ENCODE measurements at places on chromosomes 16 and 17.

DNA sequence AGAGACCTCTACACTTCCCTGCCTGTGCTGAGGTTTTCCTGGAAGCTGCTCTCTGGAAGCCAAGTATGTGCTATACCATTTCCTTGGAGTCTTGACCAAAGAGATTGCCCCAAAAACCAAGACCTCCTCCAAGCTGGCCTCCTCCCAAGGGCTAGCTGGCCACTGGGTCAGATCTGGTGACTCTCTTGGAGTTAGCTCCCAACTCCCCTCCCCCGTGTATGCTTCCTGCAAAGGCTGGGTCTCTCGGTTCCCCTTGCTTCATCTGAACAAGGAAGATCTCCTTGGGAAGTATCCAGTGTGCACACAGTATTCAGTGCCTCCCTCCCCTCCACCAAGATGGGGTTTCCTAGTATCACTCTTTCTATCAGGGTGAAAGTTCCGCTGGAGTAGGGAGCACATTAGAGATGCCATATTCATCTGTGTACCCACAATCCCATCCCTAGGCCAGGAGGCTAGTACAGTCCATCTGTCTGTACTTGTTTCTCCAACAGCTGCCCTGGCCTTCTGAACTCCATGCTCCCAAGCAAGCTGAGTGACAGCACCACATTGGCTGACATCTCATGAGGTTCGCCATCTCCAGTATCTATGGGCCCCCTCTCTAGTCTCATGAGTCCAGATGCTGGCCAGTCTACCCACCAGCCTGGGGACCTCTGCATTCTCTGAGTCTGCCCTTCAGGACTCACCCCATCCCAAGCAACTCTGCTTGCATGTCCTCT is 3.2 kb downstream of the GAS7 start:
- no peak for DNase-seq

- no peak for DNase-seq
Observed at GRCh38 chr16:77723108-77723514, 797 bp downstream of the NUDT7 start.

DNA sequence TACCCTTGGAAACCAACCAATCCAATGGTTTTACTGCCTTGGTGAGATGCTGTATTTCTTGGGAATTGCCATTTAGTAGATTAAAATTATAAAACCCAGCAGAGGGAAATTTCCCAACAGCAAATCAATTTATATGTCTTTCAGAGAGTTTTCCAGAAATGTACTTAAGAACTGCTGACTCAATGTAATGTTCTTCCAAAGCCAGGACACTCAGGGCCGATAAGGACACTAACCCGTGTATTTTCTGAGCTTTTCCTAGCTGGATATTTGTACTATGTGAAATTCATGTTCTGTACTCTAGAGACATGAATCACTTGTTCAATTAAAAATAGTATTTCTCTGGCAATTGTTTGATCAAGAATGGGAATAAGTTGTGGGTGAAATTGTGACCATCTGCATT is 121.4 kb downstream of the KCNJ2 start:
- no peak for DNase-seq

GRCh38 chr17:31802502-31802901 is 56.5 kb downstream of the COPRS start:
- no peak for DNase-seq

DNA sequence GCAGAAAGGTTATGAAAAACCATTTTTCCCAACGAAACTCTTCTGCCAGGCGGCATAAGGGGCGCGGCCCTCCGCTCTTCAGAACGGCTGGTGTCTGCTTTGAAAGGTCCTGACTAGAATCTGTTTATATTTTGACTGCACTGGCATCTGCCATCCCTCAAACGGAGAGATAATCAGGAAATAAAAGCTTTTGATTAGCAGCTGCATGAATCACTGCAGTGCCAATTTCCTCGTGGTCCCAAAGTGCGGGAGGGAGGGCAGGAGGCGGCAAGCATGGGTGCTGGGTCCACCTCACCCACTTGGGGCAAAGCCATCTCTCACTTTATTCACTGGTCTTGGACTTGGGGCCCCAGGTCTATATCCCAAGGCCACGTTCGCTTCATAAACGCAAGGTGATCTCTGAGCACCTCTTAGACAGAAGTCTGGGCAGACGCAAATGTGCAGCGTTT is 49.7 kb downstream of the TBC1D16 start:
- no peak for DNase-seq

- DNase-seq: no peak
Observed at GRCh38 chr17:61488878-61489718, 36.9 kb downstream of the TBX4 start.

- DNase-seq: no peak
Observed at GRCh38 chr17:82838386-82839063, 1.3 kb downstream of the ZNF750 start.

DNA sequence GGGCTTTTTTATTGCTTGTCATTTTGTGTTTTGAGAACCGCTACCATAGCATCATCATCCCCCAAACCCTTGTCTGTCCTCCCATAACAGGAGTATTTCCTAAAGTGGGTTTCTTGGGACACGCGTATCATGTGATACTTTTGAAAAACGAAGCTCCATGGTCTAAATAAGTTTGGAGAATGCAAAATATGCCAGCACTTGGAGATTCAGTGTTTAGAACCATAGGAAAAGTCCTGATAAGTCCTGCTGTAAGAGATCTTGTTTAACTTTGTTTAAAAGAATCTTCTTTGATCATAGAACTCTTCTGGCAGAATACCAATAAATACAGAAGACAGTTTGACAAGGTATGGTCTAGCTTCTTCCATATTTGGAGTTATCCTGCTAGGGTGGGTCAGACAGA is 59.3 kb downstream of the NKD1 start:
- no peak for DNase-seq

GRCh38 chr17:20214794-20215193 is 205.6 kb downstream of the SPECC1 start:
- DNase-seq: no peak

DNA sequence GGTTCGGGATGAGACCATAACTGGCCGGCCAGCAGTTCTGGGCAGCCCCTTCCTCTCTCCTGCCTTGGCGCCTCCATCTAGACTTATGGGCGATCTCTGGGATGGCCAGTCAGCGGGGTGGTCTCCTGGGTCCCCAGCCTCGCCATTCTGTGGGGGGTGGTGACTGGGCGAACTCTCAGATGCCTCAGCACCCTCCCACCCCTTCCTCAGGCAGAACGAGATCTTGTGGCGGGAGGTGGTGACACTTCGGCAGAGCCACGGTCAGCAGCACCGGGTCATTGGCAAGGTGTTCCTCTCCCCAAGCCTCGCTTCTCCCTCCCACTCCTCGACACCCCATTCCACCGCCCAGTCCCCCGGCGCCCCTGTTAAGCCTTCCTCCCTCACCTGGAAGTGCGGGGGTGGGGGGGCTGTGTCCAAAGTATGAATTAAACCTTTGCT is 1.6 kb downstream of the HSF4 start:
- no peak for DNase-seq

DNA sequence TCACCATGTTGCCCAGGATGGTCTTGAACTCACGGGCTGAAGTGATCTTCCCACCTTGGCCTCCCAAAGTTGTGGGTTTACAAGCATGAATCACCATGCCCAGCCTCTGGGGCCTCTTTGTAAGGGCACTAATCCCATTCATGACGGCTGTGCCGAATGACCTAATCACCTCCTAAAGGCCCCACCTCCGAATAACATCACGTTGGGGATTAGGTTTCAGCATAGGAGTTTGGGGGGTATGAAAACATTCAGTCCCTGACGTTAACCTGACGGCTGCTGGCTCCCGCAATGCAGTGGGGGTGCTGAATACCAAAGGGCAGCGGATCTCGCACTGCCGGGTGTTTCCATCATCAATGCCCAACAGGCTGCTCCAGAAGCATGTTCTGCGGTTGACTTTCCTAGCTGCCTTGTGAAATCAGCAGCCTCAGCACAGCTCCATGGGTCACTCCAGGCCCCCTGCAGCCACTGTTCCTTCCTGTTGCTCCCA is 120.8 kb upstream of the SEC14L1 start:
- DNase-seq: no peak

GRCh38 chr16:31525113-31525512 is 2.6 kb upstream of the AHSP start:
- DNase-seq: no peak

- no peak for DNase-seq
Observed at GRCh38 chr17:55726440-55726839, 3.8 kb upstream of the TMEM100 start.

DNA sequence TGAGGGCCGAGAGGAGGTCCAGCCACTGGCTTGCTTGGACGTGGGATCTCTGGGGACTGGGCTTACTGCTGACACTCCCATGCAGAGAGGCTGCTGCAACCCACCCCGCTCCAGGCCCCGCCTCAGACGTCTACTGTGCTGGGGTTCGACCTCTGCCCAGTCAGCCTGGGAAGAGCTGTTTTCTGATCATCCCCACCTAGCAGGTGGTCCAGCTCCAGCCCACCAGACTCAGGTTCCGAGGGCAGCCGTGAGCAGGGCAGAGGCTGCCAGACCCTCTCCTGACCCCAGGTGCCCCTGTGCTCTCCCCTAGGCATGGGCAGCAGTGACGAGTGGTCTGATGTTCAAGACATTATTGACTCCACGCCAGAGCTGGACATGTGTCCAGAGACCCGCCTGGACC is 23.4 kb downstream of the NME3 start:
- DNase-seq: no peak

DNA sequence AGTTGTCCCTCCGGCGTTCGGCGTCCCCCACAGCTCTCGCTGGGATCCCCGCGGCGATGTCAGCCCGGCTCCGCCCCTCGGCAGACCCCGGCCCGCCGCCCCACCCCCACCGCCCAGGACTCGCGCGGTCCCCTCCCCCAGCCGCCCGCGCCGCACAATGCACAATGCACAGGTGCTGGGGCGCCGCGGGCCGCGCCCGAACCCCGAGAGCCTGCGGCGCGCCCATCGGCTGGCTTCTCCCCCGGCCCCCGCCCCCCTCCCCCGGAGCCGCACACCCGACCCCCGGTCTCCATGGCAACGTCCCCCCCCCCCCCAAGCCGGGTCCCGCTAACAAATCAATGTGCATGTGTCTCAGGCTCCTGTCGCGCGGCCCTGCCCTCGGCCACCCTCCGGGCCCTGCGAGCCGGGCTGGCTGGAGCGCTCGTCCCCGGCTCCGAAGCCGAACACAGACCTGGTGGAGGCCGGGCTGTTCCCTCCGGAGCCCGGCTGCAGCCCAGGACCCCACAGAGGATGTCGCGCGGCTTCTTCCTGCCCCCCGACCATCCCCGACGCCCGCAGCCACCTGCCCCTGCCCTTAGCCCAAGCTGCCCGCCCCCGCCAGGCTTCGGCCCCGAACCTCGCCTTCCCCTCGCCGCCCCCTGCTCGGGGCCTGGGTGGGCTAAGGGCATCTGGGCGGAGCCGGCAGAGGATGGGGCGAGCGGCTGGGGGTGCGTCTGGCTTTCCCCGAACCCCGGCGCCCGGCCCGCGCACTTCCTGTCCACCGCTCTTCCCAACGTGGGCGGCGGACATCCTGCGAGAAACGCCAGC is 818 bp upstream of the CBX8 start:
- no peak for DNase-seq

GRCh38 chr16:2226245-2226793 is 2.9 kb downstream of the E4F1 start:
- no peak for DNase-seq

DNA sequence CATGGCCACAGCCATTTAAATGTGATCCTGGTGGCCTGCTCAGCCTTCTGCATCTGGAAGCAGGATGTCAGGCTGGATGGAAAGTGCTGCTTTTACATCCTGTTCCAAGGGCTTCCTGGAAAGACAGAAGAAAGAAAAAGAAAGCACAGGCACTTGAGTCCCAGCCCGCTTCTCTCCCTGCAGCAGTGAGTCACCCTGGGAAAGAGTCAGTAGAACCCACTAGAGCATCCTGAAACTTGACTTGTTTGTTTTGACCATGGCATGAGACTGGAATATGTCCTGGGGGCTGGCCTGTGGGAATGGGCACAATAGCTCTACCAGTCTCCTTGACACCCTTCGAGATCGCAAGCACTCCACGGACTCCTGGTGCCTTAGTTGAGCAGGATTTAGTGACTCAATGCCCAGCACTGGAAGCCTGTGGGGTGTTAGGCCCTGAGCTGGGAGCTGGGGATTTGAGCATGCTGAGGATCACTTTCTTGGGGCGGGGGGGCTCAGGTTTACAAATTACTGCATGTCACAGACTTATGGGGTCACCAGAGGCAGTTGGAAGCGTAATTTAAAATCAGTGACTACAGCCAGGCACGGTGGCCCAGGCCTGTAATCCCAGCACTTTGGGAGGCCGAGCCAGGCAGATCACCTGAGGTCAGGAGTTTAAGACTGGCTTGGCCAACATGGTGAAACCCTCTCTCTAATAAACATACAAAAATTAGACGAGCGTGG is 22.1 kb upstream of the GNA13 start:
- no peak for DNase-seq

DNA sequence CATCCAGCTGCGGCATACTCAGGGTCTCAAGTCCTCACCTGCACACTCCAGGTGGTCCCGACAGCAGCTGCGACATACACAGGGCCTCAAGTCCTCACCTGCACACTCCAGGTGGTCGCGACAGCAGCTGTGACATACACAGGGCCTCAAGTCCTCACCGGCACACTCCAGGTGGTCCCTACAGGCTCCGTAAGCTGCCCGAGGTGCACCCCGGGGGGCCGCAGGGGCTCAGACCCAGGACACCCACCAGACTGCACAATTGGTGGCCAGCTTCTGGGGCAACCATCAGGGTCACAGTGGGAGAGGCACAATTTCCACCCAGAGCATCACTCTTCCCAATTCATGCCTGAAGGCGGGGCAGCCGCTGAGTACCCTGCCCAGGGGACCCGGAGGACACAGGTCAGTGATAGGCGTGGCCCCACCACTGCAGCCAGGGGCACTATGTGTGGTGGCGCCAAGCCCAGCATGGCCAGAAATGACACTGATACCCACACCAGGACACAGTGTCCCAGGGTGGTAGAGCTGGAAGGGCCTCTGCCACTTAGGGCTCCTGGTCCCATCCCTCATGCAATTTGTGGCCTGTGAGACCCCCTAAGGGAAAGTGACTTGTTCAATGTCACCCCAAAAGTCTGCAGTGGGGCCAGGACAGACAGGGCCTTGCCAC is 57.5 kb upstream of the ZNF469 start:
- no peak for DNase-seq

DNA sequence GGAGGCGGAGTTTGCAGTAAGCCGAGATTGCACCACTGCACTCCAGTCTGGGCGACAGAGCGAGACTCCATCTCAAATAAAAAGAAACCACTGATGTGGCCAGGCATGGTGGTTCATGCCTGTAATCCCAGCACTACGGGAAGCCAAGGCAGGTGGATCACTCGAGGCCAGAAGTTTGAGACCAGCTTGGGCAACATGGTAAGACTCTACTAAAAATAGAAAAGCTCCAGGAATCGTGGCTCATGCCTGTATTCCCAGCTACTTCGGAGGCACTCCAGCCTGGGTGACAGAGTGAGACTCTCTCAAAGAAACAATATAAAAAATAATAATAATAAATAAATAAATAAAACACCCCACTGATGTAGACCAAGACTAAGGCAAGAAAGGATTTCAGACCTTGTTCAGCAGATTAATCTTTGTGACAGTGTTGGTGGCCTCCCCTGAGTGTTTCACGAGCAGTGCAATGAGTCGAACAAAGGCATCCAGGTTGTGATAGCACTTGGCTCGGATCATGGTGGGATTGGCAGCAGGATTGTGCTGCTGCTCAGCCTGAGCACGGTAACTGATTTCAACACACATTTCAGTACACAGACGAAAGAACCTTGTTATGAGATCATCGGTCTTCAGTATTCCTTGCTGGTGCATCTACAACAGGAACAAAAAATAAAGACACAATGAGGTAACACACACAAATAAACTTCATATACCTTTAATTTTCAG is 18.6 kb downstream of the SETD6 start:
- no peak for DNase-seq
